Activated T-cell treated with anti-CD3 and anti-CD28 coated beads for 24 hours (primary cell): ENCODE measurements at places on chromosomes 2 and 18.

DNA sequence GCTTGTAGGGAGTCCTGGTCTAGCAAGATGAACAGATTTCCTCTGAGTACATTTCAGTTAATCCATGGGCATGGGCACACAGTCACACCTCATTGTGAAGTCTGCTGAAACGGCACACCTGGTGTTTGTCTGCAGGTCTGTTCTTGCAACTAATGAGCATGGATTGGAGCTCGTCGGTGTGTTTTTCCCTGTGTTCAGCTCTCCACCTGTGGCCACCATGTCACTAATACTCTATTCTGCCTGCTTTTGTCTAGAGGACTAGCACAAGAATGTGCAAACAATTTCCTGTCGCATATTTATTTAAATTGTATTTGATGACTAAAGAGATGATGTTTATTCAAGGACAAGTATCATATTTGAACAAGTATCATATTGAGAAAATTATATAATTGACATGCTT is 24.5 kb upstream of the PPP4R1 start:
- DNase-seq, result no peak

GRCh38 chr2:43178055-43178598 is 48.3 kb downstream of the ZFP36L2 start:
- DNase-seq, result no peak

GRCh38 chr2:235077046-235077445 is 125.2 kb downstream of the SH3BP4 start:
- no peak for DNase-seq

GRCh38 chr2:128498589-128498988 is 179.9 kb upstream of the HS6ST1 start:
- no peak for DNase-seq

DNA sequence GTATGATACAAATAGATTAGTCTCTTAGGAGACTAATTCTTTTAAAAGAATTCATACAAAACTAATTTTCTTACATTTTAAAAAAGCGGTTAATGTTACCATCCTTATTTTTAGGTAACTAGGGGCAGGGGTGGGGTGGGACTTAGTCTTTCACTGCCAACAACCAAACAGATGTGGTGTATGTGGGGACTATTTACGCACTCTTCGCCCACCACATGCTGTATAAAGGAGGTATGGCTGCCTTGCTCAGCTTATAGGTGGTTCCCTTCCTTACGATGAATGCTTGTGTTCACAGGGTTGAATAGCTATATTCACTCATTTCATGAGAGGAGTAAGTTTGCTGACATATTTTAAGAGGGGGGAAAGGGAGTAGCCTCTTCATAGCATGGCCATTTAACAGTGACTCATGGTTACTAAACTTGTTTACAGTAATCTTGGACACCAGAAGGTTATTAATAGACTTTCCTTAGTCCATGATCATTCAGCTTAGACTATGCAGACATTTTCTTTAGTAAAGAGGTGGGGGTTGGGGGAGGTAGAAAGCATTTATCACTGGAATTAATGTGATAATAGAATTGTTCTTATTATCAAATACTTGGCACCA is 61.8 kb downstream of the CAB39 start:
- no peak for DNase-seq

DNA sequence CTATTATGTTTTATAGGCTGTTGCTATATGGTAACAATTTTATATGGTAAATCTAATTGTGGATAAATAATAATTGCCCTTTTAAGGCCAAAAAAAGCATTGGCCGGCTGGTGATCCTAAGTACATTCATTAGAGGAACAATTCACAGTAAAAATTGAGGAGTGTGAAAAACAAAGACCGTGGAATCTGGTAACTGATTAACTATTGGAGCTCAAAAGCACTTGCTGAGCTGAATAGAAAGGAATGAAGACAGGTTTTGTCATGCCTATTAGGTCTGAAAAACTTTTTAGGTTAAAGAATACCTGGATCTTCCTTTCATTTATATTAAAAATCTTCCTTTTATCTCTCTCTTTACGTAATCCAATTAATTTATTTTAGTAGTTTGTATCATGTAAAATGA is 18.5 kb upstream of the RBBP8 start:
- no peak for DNase-seq

DNA sequence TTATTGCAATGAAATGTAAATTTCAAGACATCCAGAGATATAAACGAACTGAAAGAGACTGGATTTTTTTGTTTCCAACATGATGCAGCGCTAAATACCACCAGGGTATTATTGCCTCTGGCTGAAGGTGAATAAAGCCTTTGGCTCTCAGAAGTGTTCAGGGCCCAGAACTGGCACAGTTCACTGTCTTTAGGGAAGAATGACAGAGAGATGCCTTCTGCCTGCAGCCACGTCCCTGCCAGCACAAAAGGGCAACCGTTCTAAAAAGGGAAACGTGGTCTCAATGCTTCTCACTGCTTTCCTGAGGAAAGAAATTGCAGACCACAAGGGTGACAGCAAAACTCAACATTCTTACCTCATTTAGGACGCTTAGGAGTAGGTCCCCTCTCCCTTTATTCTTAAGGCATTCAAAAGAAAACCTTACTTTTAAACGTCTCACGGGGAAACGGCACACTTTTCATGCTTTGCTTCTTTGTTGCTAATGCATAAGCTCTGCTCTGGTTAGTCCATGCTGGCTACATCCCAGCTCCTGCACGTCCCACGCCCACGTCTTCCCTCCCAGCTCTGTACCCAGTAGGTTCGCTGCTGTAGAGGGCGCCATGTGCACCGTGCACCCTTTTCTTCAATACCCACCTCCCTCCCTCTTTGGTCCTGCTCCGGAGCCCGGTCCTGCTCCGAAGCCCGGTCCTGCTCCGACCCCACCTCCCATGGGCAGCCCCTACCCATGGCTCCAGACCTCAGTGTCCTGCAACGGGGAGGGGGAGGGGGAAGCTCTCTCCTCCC is 171.0 kb downstream of the HRH4 start:
- DNase-seq, result no peak

- DNase-seq, result no peak
Measured at GRCh38 chr2:9107168-9108025, 99.2 kb upstream of the ASAP2 start.

DNA sequence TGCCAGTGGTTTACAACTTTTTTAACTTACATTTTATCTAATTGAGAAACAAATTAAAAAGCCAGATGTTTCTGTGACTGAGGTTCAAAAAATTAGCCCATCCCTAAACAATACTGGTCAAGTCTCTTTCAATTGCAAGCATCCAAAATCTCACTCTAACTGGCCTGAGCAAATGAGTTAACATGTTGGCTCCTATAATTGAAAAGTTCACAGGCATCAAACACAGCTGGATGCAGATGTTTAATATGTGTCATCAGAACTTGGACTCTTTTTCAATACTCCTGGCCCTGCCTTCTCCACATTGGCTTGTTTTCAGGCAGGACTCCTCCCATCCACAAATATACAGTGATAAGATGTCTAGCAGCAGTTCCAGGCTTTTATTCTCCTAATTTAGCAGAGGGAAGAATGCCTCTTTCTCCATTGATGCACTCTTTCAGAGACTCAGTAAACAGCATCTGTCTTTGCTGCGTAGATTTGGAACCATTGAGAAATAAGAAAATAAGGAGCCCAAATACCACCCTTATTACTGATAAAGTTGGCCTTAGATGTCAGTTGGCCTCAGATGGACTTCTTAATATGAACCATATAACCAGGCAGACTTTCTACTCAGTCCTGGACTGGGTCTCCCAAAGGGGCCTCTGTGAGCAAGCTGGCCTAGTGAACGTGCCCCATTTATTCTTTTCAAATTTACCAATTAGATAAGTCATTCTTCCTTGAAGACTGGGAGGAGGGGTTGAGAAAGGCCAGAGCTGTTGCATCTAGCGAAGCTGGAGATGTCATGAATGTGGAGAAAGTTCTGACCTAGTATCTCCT is 30.4 kb upstream of the FN1 start:
- no peak for DNase-seq

GRCh38 chr2:221836095-221836494 is 264.0 kb upstream of the EPHA4 start:
- no peak for DNase-seq

DNA sequence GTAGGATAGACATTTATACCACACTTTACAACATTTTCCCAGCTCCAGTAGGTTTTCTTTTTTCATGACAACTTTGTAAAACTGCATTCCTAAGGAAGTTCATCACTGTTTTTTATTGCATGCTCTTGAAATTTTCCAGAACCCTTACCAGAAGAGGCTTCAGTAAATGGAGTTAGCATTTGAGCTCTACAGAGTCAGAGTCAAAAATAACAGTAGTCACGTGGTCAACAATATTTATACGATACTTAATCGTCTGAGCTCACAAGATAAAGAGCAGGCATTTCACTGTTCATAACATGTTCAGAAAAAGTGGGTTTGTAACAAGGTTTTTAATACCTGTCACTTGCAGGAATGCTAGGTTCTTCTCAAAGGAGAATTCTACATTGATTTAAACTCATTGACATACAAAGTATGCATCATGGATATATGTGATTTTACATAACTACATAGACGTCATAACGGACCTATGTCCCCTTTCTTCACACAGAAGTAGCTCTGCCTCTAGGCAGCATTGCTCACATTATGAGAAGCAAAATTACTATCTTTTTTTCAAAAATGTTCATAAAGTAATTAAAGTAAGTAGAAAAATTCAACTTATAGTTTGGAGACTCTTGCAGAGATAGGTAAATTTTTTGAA is 187.0 kb upstream of the COL3A1 start:
- DNase-seq, result no peak

GRCh38 chr2:101524806-101525430 is 50.0 kb upstream of the RFX8 start:
- DNase-seq, result no peak

DNA sequence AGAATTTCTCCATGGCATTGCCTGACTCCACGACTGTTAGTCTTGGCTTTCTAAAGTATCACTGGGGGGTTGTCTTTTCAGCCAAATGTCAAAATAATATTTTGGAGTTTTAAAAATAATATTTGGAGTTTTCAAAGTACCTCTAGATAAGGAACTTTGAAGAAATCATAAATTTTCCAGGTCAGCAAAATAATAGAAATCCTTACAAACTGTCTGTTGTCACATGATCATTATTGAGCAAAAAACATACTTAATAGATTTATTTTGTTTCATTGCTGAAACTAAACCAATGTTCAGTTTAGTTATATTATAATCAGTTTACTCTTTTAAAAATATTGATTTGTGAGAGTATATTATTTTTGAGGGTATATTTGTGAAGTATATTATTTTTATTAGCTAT is 85.7 kb downstream of the APLF start:
- DNase-seq, result no peak

- DNase-seq, result no peak
Measured at GRCh38 chr2:73952499-73953446, 26.1 kb downstream of the DGUOK start.

- DNase-seq, result no peak
Measured at GRCh38 chr2:99776206-99776905, 286.5 kb upstream of the REV1 start.

DNA sequence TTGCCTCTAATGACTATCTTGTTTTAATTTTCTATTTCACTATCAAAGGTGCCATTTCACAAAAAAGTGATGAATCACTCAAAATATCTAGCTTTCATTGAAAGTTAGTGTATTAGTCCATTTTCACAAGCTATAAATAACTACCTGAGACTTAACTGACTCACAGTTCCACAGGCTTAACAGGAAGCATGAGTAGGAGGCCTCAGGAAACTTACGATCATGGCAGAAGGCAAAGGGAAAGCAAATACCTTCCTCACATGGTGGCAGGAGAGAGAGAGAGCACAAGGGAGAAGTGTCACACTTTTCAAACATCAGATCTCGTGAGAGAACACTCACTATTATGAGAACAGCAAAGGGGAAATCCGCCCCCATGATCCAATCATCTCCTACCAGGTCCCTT is 1220.4 kb upstream of the ZEB2 start:
- DNase-seq, result no peak

DNA sequence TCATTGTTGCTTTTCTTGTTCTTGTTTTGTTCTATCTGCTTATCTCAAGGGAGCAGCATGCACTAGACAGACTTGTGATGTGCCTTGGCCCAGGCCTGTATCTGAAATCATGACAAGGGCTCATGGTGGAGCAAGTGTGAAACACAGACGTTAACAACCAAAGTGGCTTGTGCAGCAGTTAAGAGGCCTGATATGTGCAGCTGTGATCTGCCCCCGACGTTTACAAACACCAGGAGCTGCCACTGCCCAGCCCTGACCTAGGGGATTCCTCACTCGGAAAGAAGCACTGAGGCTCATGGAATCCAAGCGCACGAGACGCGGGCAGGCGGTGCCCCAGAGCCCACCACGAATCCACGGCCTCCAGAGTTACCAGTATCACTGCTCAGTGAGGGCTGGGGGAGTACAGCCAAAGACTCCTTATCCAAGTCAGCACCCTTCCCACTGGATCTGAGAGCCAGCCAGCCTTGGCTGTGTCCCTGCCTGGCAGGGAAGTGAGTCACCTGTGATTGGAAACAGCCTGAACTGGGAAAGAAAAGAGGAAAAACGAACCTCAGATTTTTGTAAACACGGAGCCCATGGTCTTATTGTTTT is 62.3 kb upstream of the SNTG2 start:
- no peak for DNase-seq

DNA sequence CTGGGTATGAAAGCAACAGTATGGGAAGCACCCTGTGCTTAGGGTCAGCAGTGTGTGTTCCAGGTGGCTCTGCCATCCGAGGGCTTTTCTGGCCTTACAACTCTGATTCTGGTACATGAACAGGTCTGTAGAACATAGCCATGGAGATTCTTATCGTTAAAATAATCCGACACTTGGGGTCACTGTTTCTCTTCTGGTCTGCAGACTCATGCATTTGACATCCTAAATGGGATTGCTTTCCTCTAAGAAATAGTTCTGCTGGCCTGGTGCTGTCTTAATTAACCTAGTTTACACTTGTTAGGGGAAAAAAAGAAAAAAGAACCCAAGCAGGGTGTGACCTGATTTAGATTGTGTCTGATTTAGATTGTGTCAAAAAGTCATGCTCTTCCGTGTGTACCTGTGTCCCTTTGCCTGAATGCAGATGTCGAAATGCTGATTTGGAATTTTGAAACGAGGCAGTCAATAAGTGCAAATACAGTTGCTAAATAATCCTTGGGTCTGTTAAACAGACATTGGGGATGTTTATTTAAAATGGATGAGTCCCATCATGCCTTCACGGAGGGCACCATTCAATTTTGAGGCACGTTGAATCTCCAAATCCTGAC is 59.6 kb downstream of the TRPM8 start:
- DNase-seq, result no peak

DNA sequence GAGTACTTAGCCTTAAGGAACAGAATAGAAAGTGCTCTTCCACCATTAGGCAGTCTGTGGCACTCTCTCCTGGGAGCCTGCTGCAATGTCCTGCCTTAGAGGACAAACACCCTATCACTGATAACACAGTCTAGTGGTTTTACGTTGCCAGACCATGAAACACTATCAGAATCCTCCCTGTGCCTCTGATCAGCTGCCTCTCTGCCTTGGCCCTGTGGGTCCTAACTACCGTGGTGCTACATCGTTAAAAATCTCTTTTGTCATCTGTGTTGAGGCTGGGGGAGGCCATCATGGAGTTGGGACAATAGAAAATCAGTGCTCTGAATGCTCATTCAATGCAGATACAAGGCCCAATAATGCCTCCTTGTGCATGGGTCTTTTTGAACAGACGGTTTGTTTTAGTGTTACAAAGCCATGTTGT is 11.9 kb upstream of the APCDD1 start:
- DNase-seq, result no peak

GRCh38 chr18:61127714-61128467 is 205.3 kb upstream of the CDH20 start:
- DNase-seq, result no peak

GRCh38 chr2:88826399-88826798 is 134.9 kb downstream of the RPIA start:
- DNase-seq, result no peak
